Right cardiac atrium (tissue), 5 donors: ENCODE measurements at places on chromosomes 11 and 22. TPM values are rescaled to one million over a fixed set of nuclear protein-coding genes. Genes with fewer than 3 reads are reported as not detected.

DGCR6 gene
- total RNA-seq = 2.8 TPM

DNA sequence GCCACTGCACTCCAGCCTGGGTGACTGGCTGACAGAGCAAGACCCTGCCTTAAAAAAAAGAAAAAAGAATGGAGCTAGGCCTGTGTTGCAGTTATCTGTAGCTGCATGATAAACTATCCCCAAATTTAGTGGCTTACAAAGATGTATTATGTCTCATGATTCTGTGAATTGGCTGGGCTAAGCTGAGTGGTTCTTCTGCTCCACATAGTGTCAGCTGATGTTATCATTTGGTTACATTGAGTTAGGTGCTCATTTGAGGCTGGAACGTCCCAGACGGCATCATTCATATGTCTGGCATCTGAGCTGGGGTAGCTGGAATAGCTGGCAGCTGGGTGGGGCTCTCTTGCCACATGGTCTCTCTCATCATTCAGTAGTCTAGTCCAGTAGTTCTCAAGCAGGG lies 8.2 kb upstream of the ASCC2 start:
- DNase-seq = no peak

DNA sequence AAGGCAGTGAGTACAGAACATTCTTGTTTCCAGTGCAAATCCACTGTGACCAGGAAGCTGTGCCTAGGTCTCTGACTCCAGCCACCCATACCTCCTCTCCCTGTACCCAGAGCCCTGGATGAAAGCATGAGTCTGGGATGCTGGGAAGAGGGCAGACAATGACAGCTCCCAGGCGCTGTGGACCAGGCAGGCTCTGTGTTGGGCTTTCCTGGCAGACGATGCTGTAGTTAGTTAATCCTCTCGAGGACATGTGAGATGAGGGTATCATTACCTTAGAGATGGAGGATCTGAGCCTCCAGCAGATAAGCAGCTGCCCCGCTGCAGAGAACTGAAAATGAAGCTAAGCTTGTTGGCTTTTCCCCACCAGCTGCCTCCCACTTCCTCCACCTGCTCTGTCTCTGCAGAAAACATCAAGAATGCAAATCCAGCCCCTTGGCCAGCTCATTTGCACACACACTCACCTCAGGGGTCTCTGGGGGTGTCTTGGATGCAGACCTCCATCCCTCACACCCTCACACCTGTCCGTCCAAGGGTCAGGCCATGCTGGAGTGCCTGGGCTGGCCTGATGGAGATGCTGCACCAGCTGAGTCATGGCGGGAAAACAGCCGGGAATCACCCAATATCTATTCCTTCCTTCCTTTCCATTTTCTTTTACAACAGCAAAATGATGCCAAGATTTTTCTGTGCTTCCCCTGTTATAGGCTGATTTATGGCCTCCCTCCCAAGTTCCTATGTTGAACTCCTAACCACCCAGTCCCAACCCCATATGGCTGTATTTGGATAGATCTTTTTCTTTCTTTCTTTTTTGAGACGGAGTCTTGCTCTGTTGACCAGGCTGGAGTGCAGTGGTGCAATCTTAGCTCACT lies 94.9 kb upstream of the SEPTIN5 start:
- no peak for DNase-seq

DNA sequence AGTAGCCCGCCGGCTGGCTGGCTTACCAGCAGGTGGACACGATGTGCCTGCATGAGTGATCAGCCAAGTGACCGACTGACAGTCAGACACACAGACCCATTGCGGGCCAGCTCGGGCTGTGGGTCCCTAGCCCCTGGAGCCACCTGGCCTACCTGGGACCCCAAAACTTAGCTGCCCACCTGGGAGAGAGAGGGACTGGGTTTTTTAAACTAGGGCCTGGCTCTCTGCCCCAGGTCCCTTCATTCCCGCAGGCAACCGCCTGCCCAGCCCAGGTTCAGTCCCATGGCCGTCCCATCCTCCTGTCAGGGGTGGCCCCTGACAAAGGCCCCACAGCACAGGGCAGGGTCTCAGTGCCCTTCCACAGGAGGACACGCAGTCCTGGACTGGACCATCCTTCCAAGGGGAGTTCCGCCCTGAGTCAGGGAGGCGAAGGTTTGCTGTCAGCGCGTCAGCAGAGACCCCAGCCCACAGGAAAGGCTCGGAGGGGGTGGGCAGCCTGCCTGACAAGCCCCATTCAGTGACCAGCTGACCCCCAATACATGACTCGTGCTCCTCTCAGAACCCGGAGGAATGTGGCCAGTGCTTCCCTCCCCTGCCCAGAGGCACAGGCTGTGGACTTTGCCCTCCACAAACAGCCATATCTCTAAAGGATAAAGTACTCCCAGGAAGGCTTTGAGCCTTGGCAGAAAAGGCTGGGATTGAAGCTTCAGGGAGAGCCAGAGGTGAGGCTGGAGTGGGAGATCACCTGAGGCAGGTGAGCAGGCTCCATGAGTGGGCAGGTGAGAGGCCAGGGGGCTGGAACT lies 8.4 kb downstream of the SLCO2B1 start:
- no peak for DNase-seq

DNA sequence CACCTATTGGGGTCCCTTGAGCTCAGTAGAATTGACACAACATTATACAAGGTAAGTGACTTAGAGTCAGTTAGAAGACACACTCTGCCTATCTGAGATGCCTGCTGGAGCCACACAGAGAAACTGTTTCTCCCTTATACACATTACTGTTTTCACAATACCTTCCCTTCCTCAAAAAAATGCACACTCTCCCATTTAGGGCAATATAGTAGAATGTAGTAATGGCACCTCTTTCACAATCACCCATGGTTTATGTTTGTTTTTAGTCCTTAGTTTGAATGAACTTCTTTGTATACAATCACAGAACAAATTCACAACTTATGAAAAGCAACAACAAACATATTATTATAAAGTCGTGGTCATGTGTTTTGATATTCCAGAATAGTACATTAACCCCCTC lies 14.3 kb downstream of the OR52H1 start:
- no peak for DNase-seq

NXPE4 gene
- not detected for total RNA-seq

DNA sequence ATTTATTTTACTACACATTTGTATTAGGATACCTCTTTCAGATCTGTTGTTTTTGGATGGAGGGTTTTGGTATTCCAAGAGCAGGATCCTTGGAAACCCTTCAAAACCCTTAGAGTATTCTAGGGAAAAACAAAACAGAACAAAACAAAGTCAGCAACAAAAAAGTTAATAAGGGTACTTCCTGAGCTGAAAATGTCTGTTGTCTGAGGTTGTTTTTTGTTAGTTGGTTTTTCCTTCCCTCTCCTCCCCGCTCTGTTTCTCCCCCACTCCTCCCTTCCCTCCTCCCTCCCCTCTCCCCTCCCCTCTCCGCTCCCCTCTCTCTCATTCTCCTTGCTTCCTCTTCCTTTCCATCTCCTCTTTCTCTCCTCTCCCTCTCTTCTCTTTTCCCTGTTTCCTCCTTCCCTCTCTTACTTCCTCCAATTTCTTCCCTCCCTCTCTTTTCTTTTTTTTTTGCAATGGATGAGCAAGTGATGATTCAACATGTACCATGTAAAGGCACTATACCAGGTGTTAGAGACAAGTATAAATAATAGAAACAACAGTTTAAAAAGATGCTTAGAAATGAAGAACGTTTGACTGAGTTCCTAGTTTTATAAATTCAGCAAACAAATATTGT lies 160.6 kb downstream of the TMEM135 start:
- DNase-seq = no peak

TSGA10IP gene
- not detected for total RNA-seq

C11orf21 gene
- total RNA-seq = 24.2 TPM

HIC2 gene
- 1.1 TPM for total RNA-seq

- no peak for DNase-seq
Measured at GRCh38 chr11:6663794-6664469, 8.3 kb upstream of the DCHS1 start.

GRCh38 chr11:12050470-12051286 lies 42.3 kb upstream of the DKK3 start:
- no peak for DNase-seq

DNA sequence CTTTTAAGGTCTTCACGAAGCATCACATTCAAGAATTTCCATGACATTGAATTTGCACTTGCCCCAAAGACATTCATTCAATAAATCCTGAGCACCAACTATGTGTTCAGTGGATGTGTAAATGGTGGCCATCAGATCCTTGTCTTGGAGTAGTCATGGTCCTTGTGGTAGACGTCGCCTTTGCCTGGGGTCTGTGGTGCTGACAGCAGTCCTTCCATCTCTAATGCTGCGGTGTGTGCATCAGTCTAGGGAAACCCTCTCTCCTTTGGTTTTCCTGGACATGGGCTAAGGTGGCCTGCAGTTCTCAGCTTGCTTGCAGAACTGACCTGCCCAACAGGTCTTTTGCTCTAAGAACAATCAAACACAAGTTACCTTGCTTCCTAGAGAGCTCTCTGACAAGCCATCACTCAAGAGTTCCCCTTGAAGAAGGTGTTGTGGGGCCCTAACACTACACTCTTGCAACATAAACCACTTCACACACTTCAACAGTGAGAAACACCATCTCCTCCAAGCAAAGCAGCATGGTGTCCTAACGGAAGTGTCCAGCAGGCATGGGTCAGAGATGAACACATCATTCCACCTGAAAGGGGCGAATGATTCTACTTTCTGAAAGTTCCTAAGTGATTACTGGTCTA lies 72.1 kb downstream of the BUD13 start:
- no peak for DNase-seq

DNA sequence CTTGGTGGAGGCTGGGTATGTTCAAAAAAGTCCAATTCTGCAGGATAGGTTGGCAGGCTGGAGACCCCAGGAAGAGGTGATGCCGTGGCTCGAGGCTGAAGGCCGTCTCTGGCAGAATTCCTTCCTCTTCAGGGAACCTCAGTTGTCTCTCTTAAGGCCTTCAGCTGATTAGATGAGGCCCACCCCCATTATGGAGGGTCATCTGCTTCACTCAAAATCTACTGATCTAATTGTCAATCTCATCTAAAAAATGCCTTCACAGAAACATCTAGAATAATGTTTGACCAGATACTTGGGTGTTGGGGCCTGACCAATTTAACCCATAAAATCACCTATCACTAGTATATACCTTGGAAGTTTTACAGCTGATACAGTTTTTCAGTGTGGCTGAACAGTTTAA lies 27.4 kb upstream of the GSTP1 start:
- no peak for DNase-seq

- DNase-seq = no peak
Measured at GRCh38 chr22:22600531-22601261, 41.6 kb upstream of the PRAME start.

DNA sequence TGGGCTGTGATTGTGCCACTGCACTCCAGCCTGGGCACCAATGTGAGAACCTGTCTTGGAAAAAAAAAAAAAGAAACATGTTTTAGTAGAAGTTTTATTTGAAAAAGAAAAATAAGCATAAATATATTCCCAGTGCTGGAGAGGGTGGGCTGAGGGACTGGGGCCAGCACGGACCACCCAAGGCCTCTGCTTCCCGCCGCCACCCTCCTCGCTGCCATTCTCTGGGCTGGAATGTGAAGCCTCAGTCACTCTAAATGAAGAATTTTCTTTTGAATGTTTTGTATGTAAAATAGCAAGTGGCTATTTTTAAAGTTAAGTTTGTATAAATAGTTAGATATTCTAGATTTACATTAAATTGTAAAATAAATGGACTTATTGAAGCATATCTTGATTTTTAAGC lies 5.1 kb upstream of the TRMU start:
- DNase-seq = no peak

SAA4 gene
- total RNA-seq = not detected

- no peak for DNase-seq
Measured at GRCh38 chr11:93729129-93729616, 12.1 kb downstream of the TAF1D start.

F2 gene
- not detected for total RNA-seq

GRCh38 chr11:57515332-57516060 lies at the start of gene SLC43A1:
Gene SLC43A1 (minus strand): TSS chr11:57515702. CDS start chr11:57514111, 1,591 bp downstream.
- DNase-seq = peak; percentile 61

- no peak for DNase-seq
Measured at GRCh38 chr11:72411623-72412419, 22.5 kb downstream of the CLPB start.

OR2AG2 gene
- total RNA-seq = not detected

GRCh38 chr11:11415901-11416300 lies 62.9 kb upstream of the CSNK2A3 start:
- no peak for DNase-seq

- no peak for DNase-seq
Measured at GRCh38 chr11:45676522-45677095, 11.2 kb upstream of the CHST1 start.

TSSK2 gene
- not detected for total RNA-seq

GRCh38 chr22:25067851-25068421 lies 115.4 kb downstream of the KIAA1671 start:
- no peak for DNase-seq

GRCh38 chr11:64763526-64764039 lies 3.8 kb upstream of the PYGM start:
- peak; percentile 71 for DNase-seq

SYT9 gene
- total RNA-seq = 0.06 TPM
